ENCODE measurements at places on chromosomes 4 and X.

GRCh38 chrX:65873385-65873784 is 166.5 kb downstream of the VSIG4 start:
- DNase-seq: no peak

GRCh38 chr4:51890760-51891159 is 47.8 kb downstream of the DCUN1D4 start:
- no peak for DNase-seq

DNA sequence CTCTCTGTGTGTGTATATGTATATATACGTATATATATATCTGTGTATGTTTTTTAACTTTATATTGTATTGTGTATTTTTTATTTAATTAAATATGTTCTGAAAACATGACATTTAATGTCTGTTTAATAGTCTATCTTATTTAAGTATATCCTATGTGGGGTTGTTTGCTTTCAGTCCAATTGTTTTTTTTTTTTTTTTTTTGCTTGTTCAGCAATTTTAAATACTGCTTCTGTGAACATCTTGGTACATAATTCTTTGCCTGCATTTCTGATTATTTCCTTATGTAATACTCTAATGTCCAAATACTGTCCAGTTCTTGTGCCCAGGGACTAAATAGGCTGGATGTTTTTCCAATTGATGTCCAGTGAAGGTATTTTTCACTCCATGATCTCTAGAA is 45.1 kb upstream of the MAD2L1 start:
- DNase-seq: no peak

GRCh38 chr4:139825523-139826014 is 159.9 kb downstream of the MGST2 start:
- no peak for DNase-seq

GRCh38 chr4:15718959-15719358 is 16.1 kb downstream of the BST1 start:
- no peak for DNase-seq

DNA sequence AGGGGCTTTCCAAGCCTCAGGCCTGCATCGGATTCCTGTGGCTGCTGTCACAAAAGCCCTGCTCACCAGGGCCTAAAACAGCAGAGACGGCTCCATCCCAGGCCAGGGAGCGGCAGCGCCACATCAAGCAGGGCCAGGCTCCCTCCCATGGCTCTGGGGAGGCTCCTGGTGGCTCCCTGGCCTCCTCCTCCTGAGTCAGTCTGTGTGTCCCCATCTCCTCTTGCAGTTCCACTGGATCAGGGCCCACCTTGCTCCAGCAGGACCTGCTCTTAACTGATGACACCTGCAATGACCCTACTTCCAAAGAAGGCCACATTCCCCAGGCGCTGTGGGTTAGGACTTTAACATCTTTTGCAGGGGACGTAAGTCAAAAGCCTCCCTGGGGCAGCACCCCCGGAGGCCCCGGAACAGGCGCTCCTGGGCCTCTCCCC is 51.9 kb downstream of the CPZ start:
- no peak for DNase-seq

GRCh38 chr4:94548571-94548970 is 96.8 kb downstream of the PDLIM5 start:
- DNase-seq: no peak

GRCh38 chrX:96929036-96929435 is 45.3 kb downstream of the RPA4 start:
- DNase-seq: no peak
